Caco-2 (cell line): ENCODE measurements at places on chromosomes 3 and 15. TPM values are rescaled to one million over a fixed set of nuclear protein-coding genes. Genes with fewer than 3 reads are reported as not detected.
A peak's percentile ranks its signal among the peaks of the same experiment; 100 is the strongest.

- no peaks in the 10 kb centered on the region for H3K36me3 ChIP-seq
- DNase-seq = no peak
- H3K4me3 ChIP-seq = no peak overlapping the region
- no peak overlapping the region for H3K27ac ChIP-seq
Observed at GRCh38 chr15:77939851-77940250, 137.7 kb downstream of the TBC1D2B start.

DNA sequence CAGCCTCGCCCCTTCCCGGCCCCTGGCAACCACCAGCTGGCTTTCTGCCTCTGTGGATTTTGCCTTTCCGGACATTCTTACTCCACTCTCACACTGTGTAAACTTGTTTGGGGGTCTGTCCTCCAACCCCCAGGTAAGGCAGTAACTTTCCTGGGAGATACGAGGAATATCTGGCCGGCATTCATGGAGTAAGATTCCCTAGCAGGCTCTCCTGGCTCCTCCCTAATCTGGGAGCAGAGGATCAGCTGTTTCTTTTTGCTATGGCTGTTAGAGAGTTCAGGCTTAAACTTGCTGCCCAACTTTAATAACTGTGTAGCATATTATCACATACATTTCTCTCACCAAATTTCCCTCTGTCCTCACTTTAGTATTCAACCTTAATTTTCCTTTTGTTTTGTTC, 64.3 kb downstream of the IGF2BP2 start:
- no peaks in the 10 kb centered on the region; the same call in 1 of the 2 replicates for H3K36me3 ChIP-seq
- H3K4me1 ChIP-seq = no peaks in the 10 kb centered on the region
- DNase-seq = no peak
- no peaks in the 10 kb centered on the region for H3K27me3 ChIP-seq
- H3K27ac ChIP-seq = no peak overlapping the region

The RTP4 gene
- total RNA-seq = not detected in 2 replicates

- H3K27ac ChIP-seq = no peak overlapping the region
- no peaks in the 10 kb centered on the region for H3K36me3 ChIP-seq
- H3K27me3 ChIP-seq = no peaks in the 10 kb centered on the region
- H3K4me1 ChIP-seq = no peaks in the 10 kb centered on the region
Observed at GRCh38 chr3:69751074-69751476, 11.8 kb downstream of the MITF start.

The THSD4 gene
- 0.29 and 0.44 TPM in 2 replicates for total RNA-seq

GRCh38 chr3:27671101-27671500, 51.0 kb downstream of the EOMES start:
- H3K27me3 ChIP-seq = no peaks in the 10 kb centered on the region
- DNase-seq = no peak
- H3K4me1 ChIP-seq = no peaks in the 10 kb centered on the region
- H3K36me3 ChIP-seq = no peaks in the 10 kb centered on the region

DNA sequence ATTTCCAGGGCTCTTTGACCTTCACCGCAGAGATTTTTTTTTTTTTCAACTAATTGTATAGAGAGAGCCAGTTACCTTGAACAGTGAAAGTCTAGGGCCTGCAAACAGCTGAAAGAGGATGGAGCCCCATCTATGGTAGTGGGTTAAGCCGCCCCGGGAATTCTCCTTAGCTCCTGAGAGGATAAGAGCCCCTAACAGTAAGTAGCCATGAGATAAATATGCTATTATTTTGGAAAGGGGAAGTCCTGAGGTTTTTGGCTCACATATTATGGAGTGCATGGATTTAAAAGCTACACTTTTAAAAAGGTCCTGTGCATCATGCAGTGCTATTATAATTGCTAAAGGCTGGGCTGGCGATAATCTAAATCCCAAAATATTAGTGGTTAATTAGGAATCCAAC, 115.0 kb downstream of the FBN1 start:
- no peak overlapping the region for H3K4me3 ChIP-seq
- no peaks in the 10 kb centered on the region for H3K36me3 ChIP-seq
- no peaks in the 10 kb centered on the region for H3K4me1 ChIP-seq

The HOMER2 gene
- 5.0 and 5.5 TPM in 2 replicates for total RNA-seq

DNA sequence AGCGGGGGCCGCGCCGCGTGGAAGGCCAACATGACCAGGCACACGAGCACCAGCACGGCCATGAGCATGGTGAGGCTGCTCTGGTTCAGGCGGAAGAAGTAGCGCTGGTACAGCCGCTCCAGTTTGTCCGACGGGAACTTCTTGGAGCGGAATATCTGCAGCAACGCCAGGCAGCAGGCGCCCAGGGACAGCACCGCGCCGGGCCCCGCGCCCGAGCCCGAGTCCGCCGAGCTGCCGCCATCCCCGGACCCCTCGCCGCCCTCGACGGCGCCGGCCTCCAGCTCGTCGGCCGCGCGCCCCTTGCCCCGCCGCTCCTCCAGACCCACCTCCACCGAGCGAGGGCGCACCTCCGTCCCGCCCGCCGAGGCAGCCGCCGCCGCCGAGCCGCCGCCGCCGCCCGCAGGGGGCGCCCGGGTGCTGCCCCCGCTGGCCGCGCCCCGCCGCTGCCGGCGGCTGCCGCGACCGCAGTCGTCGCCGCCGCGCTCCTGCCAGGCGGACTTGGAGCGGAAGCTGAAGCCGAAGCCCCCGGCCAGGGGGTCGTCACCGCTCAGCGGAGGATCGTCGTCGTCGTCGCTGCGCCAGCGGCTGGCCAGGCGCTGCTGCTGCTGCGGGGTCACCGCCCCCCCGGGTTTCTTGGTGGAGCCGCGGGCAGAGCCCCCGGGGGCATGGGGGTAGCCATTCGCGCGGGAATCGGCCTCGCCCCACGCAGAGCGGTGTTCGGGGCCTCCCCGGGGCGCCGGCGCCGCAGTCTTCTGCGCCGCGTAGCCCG, 957 bp downstream of the ADCY5 start:
- H3K27ac ChIP-seq = no peak overlapping the region
- H3K4me1 ChIP-seq = peaks cover 28% of the 10 kb centered on the region
- no peaks in the 10 kb centered on the region; the same call in 1 of the 2 replicates for H3K27me3 ChIP-seq
- H3K4me3 ChIP-seq = peak overlapping the region; percentile 52
- H3K36me3 ChIP-seq = no peaks in the 10 kb centered on the region

GRCh38 chr15:38066612-38067011, 132.2 kb downstream of the TMCO5A start:
- DNase-seq = no peak
- no peaks in the 10 kb centered on the region for H3K36me3 ChIP-seq
- H3K4me3 ChIP-seq = no peak overlapping the region
- H3K27me3 ChIP-seq = no peaks in the 10 kb centered on the region

The TMEM207 gene
- 0.65 TPM in 1 of 2 replicates, not detected in the other for total RNA-seq

DNA sequence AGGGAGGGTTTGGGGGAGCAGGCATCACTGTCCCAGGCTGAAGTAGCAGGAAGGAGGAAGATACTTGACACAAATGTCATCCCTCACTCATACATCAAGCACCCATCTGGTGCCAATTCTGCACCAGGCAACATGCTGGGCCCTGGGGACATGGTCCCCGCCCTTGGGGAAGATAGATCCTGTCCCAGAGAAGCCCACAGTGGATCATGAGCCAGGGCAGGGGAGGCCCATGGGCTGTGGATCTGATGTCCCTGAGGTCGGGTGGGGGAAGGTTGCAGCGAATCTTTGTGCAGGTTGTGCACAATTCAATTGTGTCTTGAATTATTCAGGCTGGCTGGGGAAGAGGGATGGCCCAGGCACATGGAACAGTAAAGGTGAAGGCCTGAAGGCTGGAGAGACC, 6.4 kb upstream of the CCDC33 start:
- no peak overlapping the region for H3K27ac ChIP-seq
- H3K4me3 ChIP-seq = no peak overlapping the region
- no peak for DNase-seq
- H3K36me3 ChIP-seq = no peaks in the 10 kb centered on the region
- no peaks in the 10 kb centered on the region for H3K4me1 ChIP-seq
- no peaks in the 10 kb centered on the region for H3K27me3 ChIP-seq

GRCh38 chr3:155778462-155778861, 27.6 kb downstream of the C3orf33 start:
- H3K36me3 ChIP-seq = no peaks in the 10 kb centered on the region
- H3K4me3 ChIP-seq = no peak overlapping the region
- H3K27ac ChIP-seq = no peak overlapping the region
- no peaks in the 10 kb centered on the region for H3K27me3 ChIP-seq
- DNase-seq = no peak
- H3K4me1 ChIP-seq = no peaks in the 10 kb centered on the region

The C3orf70 gene
- total RNA-seq = 11.2 and 13.3 TPM in 2 replicates

The FBXO40 gene
- not detected in 2 replicates for total RNA-seq

The LDHAL6B gene
- not detected in 2 replicates for total RNA-seq

DNA sequence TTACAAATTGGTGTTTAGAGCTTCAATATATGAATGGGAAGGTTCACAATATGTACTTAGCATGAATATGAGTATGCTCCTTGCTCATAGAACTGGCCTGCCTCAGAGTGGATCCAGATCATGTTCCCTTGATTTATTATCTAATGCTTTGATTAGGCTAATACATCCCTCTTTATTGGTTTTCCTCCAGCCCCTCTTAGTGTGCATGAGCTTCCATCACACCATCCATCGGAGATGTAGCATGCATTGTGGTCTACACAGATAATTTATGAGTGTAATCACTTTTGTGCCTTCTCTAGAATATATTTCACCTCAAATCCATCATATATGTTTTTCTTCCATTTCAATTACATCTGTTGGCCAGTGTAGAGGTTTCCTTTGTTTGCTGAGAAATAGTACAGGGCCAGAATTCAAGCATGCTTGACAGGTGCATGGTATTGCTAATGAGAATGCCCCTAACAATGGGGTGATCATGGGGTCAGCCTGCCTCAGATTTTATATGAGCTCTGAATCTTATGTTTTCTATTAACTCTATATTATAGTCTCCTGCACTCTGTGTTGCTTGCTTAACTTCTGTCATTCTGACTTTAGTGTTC, 786.4 kb upstream of the ARPP21 start:
- no peak overlapping the region for H3K4me3 ChIP-seq
- DNase-seq = no peak
- H3K4me1 ChIP-seq = no peaks in the 10 kb centered on the region
- no peak overlapping the region for H3K27ac ChIP-seq
- no peaks in the 10 kb centered on the region for H3K36me3 ChIP-seq
- no peaks in the 10 kb centered on the region for H3K27me3 ChIP-seq

The EPHB1 gene
- total RNA-seq = 2.3 and 4.6 TPM in 2 replicates
